Activated T-helper 17 cell treated with anti-CD3 and anti-CD28 coated beads, Interleukin-2, amount 50 U/mL, for 72 hours (primary cell): ENCODE measurements at places on chromosomes 12 and 14. TPM values are rescaled to one million over a fixed set of nuclear protein-coding genes. Genes with fewer than 3 reads are reported as not detected.
A peak's percentile ranks its signal among the peaks of the same experiment; 100 is the strongest.

GRCh38 chr14:66239589-66239988 lies 246.6 kb upstream of the CCDC196 start:
- ATAC-seq, result no peak

- no peak for ATAC-seq
Measured at GRCh38 chr12:17511369-17511768, 578.6 kb downstream of the RERGL start.

GRCh38 chr12:117498256-117498655 lies 136.8 kb upstream of the NOS1 start:
- ATAC-seq, result no peak

- ATAC-seq, result peak; percentile 24
Measured at GRCh38 chr14:54329082-54329695, 67.6 kb upstream of the CDKN3 start.

GRCh38 chr14:67680121-67680602 lies 5.7 kb upstream of the VTI1B start:
- ATAC-seq, result peak; percentile 100

TTC9 gene
- 8.0 TPM for total RNA-seq

DNA sequence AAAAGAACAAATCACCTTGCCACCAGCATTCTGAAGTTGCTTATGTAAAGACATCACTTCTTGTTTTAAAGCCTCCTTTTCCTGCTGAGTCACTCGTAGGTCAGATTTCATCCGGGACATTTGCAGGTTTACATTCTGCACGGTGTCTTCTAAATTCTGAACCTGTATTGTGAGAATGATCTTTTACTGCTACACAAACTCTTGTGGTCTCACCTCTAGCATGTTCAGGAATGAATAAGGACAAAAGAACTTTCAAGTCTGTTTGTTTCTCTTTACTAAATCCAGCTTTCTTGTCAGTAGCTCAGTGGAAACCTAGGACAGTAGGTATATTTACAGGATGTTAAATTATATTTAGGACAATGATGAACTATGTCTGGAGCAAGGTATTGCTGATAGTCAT lies 73.5 kb upstream of the SAV1 start:
- ATAC-seq, result peak; percentile 54

GRCh38 chr14:91891721-91892220 lies 24.4 kb upstream of the TC2N start:
- no peak for ATAC-seq

- ATAC-seq, result no peak
Measured at GRCh38 chr12:31768046-31768445, 39.2 kb upstream of the AMN1 start.

DNA sequence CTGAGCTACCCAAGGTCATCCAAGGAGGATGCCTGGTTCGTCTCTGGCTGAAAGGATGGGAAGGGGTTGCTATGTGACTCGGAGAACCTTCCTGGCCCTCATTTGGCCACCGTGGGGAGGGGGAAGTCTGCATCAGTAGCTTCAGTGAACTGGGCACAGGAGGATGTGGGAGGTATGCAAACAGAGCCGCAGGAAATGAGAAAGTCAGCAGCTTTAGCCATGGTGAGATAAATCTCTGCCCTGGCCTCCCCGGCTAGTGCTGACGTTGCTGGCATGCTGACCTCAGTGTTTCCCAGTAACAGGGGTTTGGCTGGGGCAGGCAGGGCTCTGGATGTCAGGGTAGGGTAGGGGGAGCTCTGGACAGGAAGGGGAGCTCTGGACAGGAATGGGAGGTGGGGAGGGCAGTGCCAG lies 2.3 kb upstream of the CEBPE start:
- peak; percentile 54 for ATAC-seq

- no peak for ATAC-seq
Measured at GRCh38 chr14:67268426-67269150, 27.4 kb downstream of the PALS1 start.

OTOGL gene
- total RNA-seq, result not detected

- no peak for ATAC-seq
Measured at GRCh38 chr12:60225216-60226000, 629.6 kb downstream of the SLC16A7 start.

DNA sequence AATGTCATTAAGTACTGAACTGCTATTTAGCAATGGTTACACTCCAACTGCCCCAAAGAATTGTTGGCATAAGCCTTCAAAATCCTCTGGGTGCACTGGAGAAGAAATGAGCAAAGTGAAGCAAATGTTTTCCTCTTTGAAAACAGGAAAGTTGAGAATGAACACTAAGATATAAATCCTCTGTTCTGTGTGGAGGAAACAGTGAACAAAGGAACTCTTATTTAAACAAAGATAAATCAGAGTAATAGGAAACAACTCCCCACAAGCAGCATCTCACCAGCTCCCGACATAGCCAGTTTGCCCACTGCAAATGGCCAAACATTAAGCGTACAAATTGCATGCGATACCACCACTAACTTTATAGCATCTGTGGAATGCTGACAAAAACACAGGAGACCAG lies 54.0 kb downstream of the BCAT1 start:
- ATAC-seq, result no peak

BDKRB2 gene
- not detected for total RNA-seq

SIX4 gene
- not detected for total RNA-seq

- no peak for ATAC-seq
Measured at GRCh38 chr14:38042322-38042721, 165.4 kb upstream of the SSTR1 start.

IL31 gene
- total RNA-seq, result not detected

DNA sequence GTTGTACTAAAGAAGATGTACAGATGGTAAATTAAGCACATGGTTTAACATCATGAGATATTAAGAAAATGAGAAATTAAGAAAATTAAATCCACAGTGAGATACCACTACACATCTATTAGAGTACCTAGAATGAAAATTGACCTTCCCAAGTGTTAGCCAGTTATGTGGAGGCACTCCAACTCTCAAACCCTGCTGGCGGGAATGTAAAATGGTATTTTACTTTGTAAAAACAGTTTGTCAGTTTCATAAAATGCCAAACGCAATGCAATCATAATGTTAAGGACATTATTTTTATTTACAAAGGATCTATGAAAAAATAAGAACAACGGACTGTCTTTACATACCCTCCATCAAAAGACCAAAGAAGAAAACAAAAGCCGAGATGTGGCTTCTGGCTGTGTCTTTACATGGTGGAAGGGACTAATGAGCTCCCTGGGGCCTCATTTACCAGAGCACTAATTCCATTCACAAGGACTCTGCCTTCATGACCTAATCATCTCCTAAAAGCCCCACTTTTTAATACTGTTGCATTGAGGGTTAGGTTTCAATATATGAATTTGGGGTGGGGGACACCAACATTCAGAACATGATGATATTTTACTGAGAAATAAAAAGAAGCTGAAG lies 1178.7 kb downstream of the AACS start:
- ATAC-seq, result no peak

GRCh38 chr14:55739967-55740648 lies 160.1 kb downstream of the KTN1 start:
- ATAC-seq, result no peak

GRCh38 chr12:90235642-90236041 lies 527.0 kb upstream of the ATP2B1 start:
- no peak for ATAC-seq

DNA sequence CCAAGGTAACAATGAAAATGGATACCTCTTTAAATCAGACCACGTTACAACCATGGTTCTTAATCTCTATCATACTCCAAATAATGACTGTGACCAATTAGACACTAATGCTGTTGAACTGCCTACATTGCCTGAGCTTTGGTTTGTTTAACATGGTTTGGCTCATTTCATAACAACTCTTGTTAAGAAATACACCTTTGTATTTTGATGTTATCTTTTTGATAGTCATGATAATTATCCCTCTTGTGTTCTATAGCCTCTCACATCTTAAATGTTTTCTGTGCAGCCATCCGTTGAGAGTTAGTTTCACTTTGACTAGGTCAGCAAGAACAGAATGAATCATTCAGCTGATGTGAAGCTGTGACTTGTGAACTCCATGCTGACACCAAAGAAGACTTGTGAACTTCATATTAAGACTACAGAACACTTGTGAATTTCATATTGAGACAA lies 75.5 kb upstream of the RERGL start:
- ATAC-seq, result peak; percentile 95

DNA sequence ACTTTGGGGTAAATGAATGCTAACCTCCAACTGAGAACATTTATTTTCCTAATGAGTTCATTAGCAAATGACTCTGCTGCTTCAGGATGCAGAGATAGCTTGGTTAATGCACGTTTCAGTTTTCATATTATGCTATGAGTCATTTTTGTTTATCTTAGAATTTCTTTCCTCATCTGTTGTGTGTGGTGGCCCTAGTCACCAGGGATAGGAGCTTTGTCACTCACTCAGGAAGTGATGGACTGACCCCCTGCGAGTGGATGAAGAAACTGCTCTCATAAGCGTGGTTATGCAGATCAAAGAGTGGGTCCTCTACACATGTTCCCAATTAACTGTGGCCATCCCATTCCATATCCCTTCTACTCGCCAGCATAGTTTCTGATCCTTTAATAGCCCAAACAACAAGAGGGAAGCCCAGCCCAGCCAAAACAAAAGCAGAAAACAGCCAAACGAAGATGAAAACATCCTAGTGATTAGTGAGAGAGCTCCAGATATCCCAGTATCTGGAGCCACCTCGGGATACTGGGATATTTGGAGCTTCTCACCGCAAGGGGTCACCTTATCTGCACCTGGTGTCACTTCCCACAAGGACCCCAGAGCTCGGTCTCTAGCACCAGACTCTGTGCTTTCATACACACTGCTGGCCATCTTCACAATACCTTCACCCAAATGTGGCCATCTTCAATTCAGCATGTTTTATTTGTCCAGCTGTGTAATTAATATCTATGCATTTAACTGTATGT lies 8.6 kb downstream of the TC2N start:
- peak; percentile 92 for ATAC-seq

P2RX2 gene
- total RNA-seq, result not detected

GRCh38 chr12:7907009-7907408 lies 29.0 kb downstream of the SLC2A3 start:
- peak; percentile 2 for ATAC-seq

DNA sequence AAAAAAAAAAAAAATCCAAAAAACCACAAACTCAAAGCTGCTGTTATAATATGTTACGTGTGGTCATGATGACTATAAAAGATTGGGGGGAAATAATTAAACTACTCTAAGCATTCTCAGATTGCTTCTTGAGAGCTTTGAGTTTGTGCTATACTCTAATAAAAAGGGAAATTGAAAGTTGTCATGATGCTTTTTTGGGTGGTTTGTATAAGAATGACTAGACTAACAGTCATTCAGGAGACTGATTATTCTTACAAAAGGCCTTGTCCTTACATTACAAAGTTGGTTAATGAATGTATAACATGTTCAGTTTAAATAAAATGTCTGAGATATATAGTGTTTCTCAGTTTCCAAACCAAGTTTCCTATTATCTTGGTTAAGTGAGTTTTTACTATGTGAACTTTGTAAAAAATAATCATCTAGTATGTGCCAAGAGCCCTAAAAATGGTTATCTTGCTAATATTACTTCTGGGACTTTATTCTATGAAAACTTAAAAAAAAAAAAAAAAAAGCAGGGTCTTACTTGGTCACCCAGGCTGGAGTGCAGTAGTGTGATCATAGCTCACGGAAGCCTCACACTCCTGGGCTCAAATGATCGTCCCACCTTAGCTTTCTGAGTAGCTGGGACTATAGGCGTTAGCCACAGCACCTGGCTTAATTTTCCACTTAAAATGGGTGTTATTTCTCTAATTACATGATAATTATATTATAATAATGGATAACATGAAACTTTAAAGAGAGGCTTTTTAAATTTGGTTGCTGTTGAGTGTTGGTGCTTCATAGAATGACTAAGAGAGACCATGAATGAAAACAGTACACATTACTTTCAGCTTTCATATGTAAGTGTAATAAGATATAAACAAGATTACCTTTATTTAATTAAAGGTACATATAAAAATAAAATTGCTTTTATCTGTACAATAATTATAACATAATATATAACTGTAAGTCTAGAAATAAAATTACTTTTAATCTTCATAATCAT lies 459.6 kb upstream of the RGS6 start:
- ATAC-seq, result peak; percentile 82

AKAP3 gene
- total RNA-seq, result 1.7 TPM

DNA sequence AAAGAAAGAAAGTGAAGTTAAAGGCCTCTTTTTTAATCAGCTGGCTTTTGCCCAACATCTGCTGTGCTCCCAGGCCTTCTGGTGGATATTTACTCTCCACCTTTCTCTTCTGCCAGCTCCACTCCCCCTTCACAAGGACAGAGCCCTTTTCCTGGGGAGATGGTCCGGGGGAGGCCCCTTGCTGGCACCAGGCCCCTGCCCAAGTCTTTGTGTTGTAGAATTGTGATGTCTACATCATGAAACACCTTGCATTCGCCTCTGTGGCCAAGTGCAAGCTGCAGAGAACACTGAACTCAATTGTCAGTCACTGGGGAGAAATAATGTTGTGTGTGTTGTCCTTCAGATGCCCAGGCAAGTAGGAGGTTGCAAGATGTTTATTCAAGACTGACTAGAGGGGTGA lies 150.3 kb downstream of the DPF3 start:
- ATAC-seq, result no peak

DEGS2 gene
- total RNA-seq, result 0.30 TPM

DNA sequence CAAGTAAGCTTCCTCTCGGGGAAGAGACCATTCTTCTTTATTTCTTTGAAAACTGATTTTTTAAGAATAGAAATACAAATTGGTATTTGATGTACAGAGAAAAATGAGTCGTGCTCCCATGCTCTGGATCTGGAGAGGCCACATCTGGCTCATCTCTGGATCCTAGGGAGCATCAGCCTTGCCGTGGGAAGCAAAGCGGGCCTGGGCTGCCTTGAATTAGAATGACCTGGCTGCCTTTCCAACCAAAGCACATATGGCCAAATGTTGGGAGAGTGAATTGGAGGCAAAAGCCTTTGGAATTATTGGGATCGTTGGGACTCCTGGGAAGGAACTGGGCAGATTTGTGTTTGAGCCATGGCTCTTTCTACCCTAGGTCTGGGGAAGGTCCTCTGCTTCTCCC lies 80.0 kb downstream of the SLC25A47 start:
- ATAC-seq, result no peak

DNA sequence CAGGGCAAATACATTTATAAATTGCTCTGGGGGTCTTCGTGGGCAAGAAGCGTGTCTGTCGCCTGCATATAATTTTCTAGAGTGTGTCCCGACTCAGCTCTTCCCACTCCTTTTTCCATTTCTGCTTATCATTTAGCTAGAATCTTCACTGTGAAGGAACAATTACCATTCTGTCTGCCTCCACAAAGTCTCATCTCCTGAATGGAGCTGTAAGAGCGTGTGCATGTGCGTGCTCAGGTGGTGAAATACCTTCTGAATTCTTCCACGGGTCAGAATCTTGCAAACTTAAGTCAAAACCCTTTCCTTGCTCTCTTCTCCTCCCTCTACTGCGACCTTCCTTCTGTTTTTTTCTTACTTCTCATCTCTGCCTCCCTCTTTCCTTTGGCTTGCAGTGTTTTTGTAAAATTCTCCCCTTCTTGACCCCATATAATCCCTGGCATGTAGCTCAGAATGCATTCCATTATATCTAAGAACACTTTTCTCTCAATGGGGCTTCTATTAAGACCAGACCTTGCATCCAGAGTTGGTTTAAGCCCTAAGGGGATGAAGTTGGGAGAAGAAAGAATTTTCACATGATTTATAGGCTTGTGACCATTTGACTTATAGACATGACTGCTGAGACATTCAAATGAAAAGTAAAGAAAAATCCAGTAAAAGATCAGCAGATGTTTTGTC lies 25.0 kb upstream of the GSG1 start:
- no peak for ATAC-seq

MLH3 gene
- 46.7 TPM for total RNA-seq

SMAGP gene
- total RNA-seq, result 0.13 TPM
